Myocyte (in vitro differentiated cells): ENCODE measurements at places on chromosomes 4 and X. TPM values are rescaled to one million over a fixed set of nuclear protein-coding genes. Genes with fewer than 3 reads are reported as not detected.

Gene CXCL6
- not detected in 2 replicates for total RNA-seq

Gene ZXDA
- total RNA-seq: 6.4 and 6.5 TPM in 2 replicates

Gene ARMCX4
- total RNA-seq: 0.78 and 0.86 TPM in 2 replicates

Gene NEIL3
- 0.16 and 0.53 TPM in 2 replicates for total RNA-seq

Gene PABPC1L2A
- total RNA-seq: not detected in 2 replicates

Gene MAML3
- total RNA-seq: 0.21 and 0.43 TPM in 2 replicates

Gene KLKB1
- total RNA-seq: 0.42 TPM in 1 of 2 replicates, not detected in the other

Gene BEX2
- 6.5 and 11.7 TPM in 2 replicates for total RNA-seq

Gene MSN
- 175 and 207 TPM in 2 replicates for total RNA-seq

Gene AR
- total RNA-seq: 22.8 and 24.1 TPM in 2 replicates

Gene TRIML2
- total RNA-seq: not detected in 2 replicates

Gene JCHAIN
- 4.0 and 12.5 TPM in 2 replicates for total RNA-seq

GRCh38 chrX:16113978-16114565, 9.3 kb upstream of the GRPR start:
- DNase-seq: no peak

DNA sequence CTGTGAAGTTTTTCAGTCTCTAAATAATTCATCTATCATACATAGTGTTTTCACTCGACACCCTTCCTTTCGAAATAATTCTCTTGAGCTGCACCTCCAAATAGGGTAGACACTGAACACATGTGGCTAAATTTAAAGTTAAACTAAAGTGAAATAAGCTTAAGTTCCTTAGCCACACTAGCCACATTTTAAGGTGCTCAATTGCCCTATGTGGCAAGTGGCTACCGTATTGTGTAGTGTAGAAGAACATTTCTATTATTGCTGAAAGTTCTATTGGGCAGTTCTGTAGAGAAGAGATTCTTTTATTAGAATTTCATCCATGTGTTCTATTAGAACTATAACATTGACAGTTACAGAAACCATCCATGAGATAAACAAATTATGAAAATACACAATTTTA, 107.0 kb upstream of the CTSO start:
- no peak for DNase-seq

DNA sequence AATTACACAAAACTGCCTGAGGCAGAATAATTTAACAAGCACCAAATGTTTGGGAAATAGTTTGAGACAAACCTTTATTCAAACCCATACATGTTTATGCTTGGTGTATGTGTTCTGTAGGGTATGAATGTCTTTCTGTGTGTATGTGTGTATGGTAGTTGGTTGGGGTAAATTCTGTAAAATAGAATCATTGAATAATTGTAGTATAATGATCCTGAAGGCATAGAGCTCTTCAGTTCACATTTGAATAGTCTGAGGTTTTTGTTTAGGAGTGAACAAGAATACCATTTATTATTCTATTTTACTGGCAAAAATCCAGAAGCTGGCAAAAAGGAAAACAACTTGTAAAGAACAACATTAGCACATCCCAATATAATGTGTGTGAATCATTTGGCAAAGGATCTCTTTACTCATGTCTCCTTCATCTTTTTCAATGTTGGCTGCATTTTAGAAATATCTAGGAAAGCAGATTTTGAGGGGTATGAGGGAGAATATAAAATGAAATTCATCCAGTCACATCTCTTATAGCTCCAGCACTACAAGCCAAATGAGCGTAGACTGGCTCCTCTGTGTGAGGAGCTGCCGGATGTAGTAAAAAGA, 360.0 kb downstream of the CHIC1 start:
- DNase-seq: no peak

DNA sequence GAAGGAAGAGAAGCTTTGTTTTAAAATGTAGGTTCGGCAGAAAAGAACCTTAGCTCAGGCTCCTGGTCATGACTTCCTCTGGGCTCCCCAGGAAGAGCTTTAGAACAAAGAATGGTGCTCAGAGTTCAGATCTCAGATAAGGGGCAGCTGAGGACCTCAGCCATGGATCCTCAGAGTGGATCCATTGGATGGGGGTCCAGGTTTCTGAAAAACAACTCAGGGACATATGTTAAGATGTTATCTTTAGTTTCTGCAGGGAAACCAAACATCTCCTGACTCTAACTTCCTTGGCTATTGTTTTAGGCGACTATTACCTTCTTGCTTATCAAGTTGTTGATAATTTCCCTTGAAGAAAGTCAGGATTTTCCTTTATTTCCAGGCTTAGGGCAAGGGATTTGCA, 5.4 kb downstream of the EVC start:
- no peak for DNase-seq

GRCh38 chrX:48894891-48895290, 2.7 kb downstream of the TIMM17B start:
- no peak for DNase-seq

DNA sequence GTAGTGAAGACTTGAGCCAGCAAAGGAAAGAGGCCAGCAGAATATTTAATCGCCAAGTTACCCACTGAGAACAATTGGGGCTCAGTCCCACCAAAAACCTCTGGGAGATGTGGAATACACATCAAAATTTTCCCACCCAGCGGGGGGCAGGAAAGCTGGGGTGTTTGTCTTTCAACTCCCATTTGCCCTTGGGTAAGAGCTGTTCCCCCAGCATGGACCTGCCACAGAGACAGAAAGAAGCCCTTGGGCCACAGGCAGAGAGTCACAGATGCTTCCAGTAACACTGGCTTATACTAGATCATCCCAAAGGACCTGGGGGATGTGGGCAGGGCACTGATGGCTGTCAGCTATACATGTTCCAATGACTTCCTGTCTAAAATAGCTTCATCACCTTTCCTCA, 18.9 kb upstream of the FBXW7 start:
- DNase-seq: no peak

DNA sequence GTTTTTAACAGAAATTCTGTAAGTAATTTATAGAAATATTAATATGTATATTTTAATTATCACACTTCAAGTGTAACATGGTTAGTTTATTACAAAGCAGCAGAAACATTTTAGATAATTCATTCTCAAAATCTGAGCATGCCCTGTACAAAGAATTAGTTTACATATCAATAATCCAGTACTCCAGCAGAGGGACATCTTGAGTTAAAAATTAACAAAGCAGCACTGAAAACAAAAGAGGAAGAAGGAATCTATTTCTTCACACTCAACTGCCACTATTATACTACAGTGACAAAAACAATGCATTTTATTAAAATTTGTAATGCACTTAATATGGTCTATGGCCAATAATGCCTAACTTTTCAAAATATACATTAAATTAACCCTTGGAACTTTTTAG, 179.1 kb upstream of the KLHL4 start:
- DNase-seq: peak; percentile 44

- DNase-seq: no peak
Observed at GRCh38 chr4:174047363-174047762, 236.1 kb downstream of the FBXO8 start.

DNA sequence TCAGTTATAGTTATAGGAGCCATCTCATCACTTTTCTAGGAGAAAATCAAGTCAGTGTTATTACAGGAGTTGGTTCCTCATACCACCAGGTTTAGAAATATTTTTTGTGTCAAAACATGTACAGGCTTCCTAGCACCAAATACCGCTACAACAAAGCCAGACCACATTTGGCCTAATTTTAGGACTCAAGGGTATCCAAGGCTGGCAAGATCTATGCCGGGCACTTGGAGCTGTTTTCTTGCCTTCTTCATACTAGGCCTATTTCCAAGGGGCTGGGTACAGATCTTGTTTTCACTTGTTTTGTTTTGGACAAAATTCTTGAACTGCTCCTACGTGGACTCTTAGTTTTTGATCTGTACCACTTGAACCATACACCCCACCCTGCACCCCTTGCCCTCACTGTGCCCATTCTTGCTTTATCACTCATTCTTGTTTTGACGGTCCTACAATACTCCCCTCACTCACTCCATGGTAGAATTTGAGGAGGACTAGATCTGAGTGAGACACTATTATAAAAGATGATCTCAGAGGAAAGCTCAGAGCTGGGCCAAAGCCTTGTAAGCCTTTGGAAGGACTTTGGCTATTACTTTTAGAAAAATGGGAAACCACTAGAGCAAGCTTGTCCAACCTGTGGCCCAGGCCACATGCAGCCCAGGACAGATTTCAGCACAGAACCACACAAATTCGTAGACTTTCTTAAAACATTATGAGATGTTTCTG, 17.7 kb upstream of the TMEM144 start:
- DNase-seq: peak; percentile 55

DNA sequence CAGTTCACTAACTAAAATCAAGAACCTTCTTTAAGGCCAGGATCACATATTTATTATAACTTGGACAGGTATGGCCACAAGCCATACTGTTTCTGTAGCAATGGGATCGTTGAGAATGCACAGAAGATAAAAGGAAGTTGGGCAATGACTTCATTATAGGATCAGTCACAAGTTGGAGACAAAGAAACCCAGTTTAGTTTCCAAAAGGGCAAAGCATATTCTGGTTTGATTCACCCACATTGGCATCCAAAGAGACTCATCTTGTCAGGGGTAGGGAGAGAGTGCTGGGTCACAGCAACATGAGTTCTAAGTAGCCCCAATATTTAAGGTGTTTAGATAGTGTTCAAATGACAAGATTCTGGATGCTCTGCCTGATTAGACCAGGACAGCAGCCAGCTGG, 317.1 kb upstream of the GALNT7 start:
- DNase-seq: no peak

DNA sequence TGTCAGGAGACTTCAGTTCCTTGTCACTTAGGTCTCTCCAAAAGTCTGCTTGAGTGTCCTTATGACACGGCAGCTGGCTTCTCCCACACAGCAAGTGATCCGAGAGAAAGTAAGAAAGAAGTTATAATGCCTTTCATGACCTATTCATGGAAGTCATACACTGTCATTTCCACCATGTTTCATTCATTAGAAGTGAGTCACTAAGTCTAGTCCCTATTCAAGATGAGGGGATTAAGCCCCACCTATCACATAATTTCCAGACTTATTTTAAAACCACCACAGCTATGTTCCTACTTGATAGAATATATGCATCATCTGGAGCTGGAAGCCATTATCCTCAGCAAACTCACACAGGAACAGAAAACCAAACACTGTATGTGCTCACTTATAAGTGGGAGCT, 25.2 kb upstream of the COL25A1 start:
- no peak for DNase-seq

GRCh38 chr4:106343865-106344646, 24.5 kb downstream of the GIMD1 start:
- no peak for DNase-seq

GRCh38 chrX:49949961-49950360, 27.6 kb downstream of the CLCN5 start:
- peak; percentile 46 for DNase-seq

DNA sequence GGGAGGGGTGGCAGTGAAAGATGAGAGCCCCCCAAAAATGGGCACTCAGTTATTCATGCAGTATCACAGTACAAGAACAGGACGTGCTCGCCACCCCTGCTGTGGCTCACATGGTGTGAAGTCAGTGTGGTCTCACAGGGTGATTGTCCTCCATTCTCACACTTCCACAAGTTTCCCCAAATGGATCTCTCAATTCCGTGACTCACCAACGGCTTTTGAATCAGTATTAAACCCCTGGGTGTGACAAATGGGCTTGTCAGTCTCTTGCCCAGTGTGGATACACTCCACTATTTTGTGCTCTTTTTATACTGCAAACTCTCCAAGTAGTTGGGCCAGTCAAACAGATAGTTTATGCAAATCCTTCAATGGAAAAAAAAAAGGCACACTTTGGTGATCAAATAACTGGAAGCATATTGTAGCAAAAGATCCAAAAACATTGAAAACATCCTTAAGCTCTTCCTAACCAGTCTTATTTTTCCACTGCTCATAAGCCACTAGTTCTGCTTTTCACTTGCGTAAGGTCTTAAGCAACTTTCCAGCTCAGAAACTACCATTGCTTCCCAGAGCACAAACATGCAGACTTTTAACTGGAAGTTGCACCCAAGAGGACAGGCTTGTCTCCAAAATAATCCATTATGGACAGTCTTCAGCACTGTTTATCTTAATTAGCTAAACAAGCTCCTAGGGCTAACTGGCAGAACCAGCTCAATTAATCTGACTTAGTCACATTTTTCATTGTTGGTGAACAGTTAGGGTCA, 365.7 kb downstream of the PPP3CA start:
- DNase-seq: no peak

GRCh38 chr4:106775636-106776035, 260.5 kb downstream of the DKK2 start:
- no peak for DNase-seq
